WTC11 (cell line): ENCODE measurements at places on chromosomes 1 and 21.

DNA sequence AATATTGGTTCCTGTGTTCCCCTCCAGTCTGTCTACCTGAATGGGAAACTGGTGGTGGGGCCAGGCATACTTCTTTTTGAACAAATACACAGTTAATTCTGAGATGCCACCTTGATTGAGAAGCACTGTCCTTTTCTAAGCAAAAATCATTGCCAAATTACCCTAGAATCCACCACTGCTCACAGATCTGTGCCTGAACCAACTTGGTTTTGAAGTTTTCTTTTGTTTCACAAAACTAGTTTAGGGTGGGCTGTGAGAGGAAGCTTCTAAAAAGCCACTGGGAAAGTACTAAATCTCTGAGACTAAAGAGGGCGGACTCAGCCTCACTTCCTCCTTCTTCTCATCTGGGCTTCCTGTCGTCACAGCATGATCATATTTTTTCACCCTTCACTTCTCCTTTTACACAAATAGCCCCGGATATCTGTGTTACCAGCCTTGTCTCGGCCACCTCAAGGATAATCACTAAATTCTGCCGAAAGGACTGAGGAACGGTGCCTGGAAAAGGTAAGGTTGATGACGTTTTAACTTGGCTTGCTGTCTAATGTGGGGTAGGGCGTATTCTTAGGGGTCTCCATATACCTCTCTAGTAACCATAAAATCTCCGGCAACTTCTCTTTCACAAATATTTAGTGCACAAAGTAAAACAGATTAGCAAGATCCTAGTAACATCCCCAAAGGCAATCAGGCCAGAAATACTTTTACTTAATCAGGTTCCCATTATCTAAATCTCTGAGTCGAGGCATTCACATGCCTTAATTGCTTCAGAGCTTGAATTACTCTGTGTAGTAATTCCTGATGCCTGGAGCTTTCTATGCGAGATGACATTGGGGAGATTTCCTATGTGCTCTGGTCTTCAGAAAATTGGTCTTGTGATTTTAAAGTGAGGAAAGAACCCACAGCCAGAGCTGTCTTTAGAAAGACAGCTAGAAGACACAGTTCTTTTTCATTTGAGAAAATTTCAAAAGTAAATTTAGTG lies at the start of gene CD53:
Gene CD53 (plus strand): TSS at position 404 of the 976 bp plus-strand sequence. CDS start 18,261 bp downstream, outside the sequence.
- DNase-seq = no peak

DNA sequence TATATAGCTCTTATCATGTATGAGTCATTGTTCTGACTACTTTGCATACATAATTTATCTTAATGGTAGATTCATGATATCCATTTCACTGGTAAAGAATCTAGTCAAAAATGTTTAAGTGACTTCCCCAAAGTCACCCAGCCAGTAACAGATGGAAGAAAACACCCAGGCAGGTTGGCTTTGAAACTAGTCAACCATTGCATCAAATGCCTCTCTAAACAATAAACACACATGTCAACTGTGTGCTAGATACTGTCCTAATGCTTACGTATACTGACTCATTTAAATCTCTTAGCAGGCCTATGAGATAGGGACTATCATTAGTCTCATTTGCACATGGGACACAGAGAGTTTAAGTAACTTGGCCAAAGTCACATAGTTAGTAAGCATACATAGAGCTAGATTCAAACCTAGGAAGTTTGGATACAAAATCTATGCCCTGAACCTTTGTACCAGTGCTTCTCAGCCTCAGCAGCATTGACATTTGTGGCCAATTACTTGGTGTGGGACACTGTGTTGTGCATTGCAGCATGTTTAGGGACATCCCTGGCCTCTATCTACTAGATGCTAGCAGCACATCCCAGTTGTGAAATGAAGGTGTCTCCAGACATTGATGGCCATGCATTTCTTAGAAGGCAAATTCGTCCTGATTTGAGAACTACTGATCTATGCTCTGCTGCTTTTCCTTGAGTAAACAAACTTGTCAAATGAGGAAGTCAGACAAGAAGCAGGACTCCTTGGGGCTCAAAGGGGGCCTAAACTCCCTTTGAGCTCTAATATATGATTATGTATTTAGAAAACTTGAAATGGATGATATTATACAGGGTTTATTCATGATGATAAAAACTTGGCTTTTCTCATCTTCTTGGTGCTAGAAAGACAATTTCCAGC lies 316.3 kb downstream of the KCNH1 start:
- DNase-seq = no peak

GRCh38 chr1:233229288-233229687 lies 66.2 kb downstream of the PCNX2 start:
- no peak for DNase-seq

DNA sequence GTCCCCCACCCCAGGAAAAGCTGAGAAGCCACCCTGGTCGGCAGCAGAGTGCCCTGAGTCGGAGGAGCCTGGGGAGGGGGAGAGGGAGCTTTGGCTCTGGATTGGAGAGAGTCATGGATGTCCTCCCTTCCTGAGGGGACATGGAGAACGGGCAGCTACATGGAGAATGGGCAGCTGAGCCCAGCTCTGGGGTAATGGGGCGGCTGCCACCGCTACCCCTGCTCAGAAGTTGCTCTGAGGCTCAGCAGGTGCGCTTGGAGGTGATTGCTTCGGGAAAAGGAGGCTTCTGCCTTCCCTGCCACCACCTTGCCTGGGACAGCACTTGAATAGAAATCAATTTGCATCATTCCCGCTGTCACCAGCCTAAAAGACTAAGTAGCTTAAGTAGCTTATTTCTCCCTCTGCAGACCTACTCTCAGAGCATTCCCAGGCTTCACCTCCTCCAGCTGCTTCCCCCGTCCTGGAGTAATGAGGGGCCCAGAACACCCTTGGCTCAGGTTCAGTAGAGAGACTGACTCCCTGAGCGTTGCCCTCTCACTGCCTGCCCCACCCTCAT lies 8.3 kb downstream of the DISP3 start:
- peak; percentile 15 for DNase-seq

- no peak for DNase-seq
Measured at GRCh38 chr1:18004278-18004677, 103.3 kb upstream of the IGSF21 start.

- DNase-seq = no peak
Measured at GRCh38 chr21:45102391-45102932, 28.1 kb downstream of the ADARB1 start.

- DNase-seq = no peak
Measured at GRCh38 chr21:45570826-45571601, 28.8 kb upstream of the SLC19A1 start.

GRCh38 chr21:46020581-46020980 lies 39.0 kb downstream of the COL6A1 start:
- no peak for DNase-seq

DNA sequence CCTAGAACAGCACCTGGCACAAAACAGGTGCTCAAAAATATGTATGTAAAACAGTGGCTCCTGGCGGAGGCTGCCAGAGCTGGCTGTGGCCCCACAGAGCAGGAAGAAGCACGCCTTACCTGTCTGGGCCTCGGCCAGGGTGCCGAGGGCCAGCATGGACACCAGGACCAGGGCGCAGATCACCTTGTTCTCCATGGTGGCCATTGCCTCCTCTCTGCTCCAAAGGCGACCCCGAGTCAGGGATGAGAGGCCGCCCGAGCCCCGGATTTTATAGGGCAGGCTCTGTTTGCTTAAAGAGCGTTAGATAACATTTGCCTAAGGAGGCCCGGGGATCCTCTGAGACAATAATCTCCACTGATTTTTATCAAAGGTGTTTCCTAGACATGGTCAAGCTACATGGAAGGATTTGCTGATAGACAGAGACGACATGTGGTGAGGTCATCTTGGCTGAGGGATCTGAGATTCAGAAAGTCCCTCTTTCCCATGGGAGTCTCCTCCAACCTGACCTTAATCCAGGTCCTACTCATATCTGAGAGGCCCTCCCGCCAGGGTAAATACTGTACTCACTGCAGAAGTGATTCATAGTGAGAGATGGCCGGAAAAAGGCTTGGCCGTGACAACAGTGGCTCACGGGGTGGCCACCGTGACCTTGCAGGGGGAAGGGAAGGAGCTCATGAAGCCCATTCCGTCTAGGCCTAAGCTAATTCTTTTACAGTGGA lies at the start of gene TFF1:
Gene TFF1 (minus strand): TSS at position 244 of the 719 bp plus-strand sequence. CDS start 40 bp downstream, at position 204.
- no peak for DNase-seq

GRCh38 chr1:41835485-41835884 lies 83.2 kb downstream of the HIVEP3 start:
- no peak for DNase-seq
